ENCODE measurements at places on chromosomes 13 and 19. TPM values are rescaled to one million over a fixed set of nuclear protein-coding genes. Genes with fewer than 3 reads are reported as not detected.

GYS1 gene
- 47.5 TPM for total RNA-seq

DNA sequence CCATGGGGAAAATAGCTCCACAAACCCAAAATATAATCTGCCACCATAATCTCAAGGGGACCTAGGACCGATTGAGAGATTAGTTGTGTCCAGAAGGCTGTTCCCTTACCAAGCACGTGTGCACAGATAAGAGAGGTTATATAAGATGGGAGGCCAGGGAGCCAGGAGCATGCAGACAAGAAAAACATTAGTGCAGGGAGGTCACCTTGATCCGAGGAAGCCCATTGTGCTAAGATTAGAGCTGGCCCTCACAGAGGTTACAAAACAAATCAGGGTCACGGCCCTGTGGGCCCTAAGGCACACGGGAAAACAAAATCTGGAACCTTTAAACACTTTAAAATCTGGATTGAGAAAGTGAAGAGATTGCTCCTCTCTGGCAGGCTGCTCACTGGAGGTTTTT is 37.7 kb downstream of the RGCC start:
- no peak for DNase-seq
- H3K27me3 ChIP-seq: no peaks in the 10 kb centered on the region
- H3K4me1 ChIP-seq: no peaks in the 10 kb centered on the region
- no peaks in the 10 kb centered on the region for H3K36me3 ChIP-seq
- H3K4me3 ChIP-seq: no peak overlapping the region

GRCh38 chr19:5615756-5616327 is 6.7 kb downstream of the SAFB2 start:
- no peak overlapping the region for H3K4me3 ChIP-seq
- DNase-seq: no peak
- no peak overlapping the region for H3K27ac ChIP-seq
- H3K27me3 ChIP-seq: no peaks in the 10 kb centered on the region

DNA sequence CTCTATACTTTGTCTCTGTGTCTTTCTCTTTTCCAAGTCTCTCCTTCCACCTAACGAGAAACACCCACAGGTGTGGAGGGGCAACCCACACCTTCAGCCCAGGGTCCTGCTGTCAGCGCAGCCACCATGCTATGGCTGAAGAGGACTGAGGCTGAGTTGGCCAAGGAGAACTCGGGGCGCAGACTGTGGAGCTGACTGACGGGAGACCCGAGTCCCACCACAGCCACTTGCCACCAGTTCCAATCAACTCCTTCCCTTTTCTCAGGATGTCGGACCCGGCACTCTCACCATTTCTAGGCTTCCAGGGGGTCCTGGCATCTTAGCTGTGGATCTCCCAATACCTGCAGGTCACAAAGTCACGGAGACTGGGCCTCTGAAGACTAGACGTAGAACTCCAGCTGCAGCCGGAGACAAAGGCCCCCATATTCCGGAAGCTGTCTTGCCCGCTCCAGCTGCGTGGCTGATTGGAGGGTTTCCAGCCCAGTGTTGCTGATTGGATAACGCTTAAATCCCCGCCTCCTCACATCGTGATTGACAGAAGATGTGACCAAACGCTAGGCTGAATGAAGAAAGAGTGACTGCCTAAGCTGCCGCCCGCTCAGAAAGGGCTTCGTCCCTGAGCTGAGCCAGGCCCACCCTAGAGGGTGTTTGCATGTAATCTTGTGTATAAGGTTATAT is 63.6 kb downstream of the ZNF429 start:
- H3K4me3 ChIP-seq: peak overlapping the region; percentile 55
- no peaks in the 10 kb centered on the region for H3K36me3 ChIP-seq
- no peaks in the 10 kb centered on the region for H3K27me3 ChIP-seq
- peak; percentile 66 for DNase-seq
- no peak overlapping the region for H3K27ac ChIP-seq

- no peaks in the 10 kb centered on the region for H3K27me3 ChIP-seq
- H3K36me3 ChIP-seq: no peaks in the 10 kb centered on the region
- peaks cover 10% of the 10 kb centered on the region for H3K4me1 ChIP-seq
- DNase-seq: no peak
Observed at GRCh38 chr13:30045916-30046704, 195.7 kb upstream of the UBL3 start.

GRCh38 chr13:109480011-109480955 is 306.1 kb downstream of the IRS2 start:
- DNase-seq: peak; percentile 59
- H3K27ac ChIP-seq: no peak overlapping the region
- H3K27me3 ChIP-seq: no peaks in the 10 kb centered on the region
- 0 out of 2 replicates have a peak, but pooled peaks cover 7% of the 10 kb centered on the region for H3K4me1 ChIP-seq
